Heart left ventricle (tissue), 16 donors: ENCODE measurements at places on chromosomes 13 and 19. TPM values are rescaled to one million over a fixed set of nuclear protein-coding genes. Genes with fewer than 3 reads are reported as not detected.

Gene TMEM86B
- 1.3 TPM for total RNA-seq

Gene ZNF682
- 6.5 TPM for total RNA-seq

Gene IGFL2
- not detected for total RNA-seq

Gene THSD1
- total RNA-seq = 10.1 TPM

Gene MYBPC2
- total RNA-seq = not detected

Gene ZNF730
- not detected for total RNA-seq

Gene EID2B
- total RNA-seq = 2.7 TPM

Gene FUT1
- total RNA-seq = 6.2 TPM

Gene CIC
- total RNA-seq = 43.5 TPM

Gene SMIM44
- total RNA-seq = not detected

Gene PLK5
- not detected for total RNA-seq

Gene QPCTL
- total RNA-seq = 1.8 TPM

Gene CYP2F1
- total RNA-seq = not detected

Gene DPF1
- 0.79 TPM for total RNA-seq

Gene TTC9B
- not detected for total RNA-seq

Gene ZNF98
- total RNA-seq = 0.84 TPM

Gene CCNA1
- total RNA-seq = 0.69 TPM

Gene PROSER3
- 19.7 TPM for total RNA-seq

Gene ZNF229
- 7.0 TPM for total RNA-seq

Gene RUBCNL
- 5.9 TPM for total RNA-seq
